Pons (tissue), 1 donor: ENCODE measurements at places on chromosomes 7 and 10.

DNA sequence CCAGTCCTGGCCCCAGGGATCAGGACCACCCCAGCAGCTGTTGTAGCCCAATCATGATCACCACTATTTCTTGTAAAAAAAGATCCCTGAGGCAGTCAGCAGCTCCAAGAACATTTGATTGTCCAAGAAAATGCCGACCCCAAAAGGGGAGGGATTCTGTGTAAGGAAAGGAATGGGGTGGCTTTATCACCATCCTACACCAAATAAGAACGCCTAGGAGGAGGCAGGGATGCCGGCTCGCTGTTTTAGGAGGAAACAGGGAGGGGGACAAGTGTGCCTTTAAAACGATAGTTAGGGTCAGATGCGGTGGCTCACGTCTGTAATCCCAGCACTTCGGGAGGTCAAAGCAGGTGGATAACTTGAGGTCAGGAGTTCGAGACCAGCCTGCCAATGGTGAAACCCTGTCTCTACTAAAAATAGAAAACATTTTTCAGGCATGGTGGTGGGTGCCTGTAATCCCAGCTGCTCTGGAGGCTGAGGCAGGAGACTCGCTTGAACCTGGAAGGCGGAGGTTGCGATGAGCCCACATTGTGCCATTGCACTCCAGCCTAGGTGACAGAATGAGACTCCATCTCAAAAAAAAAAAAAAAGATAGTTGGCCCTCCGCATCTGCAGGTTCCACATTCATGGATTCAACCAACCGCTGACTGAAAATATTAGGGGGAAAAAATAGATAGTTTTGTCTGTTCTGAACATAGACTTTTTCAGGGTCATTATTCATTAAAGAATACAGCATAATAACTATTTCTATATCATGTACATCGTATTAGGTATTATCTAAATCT, 63.6 kb downstream of the PDIA4 start:
- peak; percentile 7 for DNase-seq

DNA sequence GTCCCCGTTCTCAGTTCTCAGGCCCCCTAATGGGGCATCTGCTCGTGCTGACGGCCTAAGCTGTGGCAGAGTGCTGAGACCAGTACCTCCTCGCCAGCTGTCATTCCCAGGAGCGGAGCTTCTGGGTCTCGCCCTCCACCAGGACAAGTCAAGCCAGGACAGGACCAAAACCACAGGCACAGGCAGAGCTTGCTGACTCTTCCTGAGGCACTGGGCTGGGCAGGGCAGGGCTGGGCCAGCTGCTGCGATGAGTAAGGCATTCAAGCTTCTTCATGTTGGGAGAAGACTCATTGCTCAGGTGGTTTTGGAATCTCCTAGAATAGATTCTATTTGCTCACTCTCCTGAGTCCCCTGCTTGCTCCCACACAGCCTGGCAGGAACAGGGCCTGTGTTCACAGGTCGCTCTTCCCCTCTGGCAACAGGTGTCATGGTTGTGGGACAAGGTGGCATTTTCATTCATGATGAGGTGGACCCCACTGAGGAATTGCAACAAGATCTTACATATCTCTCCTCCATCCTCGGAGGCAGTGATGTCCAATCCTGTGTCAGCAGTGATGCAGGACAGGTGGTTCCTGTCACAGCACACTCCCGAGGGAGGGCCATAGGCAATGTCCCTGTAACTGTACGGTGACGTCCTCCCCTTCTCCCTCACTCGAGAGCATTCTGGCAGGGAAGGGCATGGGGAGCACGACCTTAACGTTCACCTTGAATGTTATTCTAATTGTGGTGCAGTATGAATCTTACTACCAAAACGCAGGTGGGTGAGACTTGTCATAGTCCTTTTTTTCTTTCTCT, 17.0 kb upstream of the SH3PXD2A start:
- no peak for DNase-seq

DNA sequence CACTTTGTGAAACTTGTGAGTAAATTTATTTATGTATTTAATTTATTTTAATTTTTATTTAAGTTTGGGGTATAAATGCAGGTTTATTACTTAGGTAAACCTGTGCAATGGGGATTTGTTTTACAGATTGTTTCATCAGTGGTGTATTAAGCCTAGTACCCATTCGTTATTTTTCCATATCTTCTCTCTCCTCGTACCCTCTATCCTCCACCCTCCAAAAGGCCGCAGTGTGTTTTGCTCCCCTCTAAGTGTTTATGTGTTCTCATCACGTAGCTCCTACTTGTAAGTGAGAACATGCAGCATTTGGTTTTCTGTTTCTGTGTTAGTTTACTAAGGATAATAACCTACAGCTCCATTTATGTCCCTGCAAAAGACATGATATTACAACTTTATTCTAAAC, 145.4 kb upstream of the SMIM30 start:
- DNase-seq: no peak

DNA sequence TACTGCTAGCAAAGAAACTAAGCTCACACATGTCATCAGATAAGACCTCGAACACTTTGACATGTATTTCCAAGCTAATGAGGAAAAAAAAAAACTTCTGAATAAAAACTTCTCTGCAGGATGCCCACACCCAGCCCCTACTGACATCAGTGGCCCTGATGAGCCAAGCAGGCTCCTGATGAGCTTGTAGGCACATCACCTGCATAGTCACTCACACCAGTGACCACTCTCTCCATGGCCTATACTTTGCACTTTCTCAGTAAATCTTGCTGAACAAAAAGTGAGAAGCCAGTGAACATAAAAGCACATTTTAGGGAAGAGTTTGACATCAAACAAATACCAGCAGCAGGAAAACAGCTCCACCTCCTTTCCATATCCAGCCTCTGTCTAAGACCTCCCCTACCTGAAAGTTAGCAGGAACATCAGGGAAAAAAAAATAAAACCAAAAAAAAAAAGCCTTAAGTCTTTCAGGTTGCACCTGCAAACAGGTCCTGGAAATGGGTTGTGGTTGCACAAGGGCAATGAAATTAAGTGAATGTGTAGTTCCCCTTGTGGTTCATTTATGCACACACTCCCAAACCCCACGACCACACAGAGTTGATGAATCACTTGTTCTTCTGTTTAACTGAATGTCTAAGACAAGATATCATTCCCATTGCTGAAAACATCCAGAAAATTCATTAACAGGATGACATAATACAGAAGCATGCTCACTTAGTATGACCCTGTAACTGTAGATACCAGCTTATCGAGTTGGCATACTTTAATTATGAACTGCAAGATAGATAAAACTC, 205.2 kb upstream of the PDE1C start:
- no peak for DNase-seq

GRCh38 chr7:17155529-17155928, 142.9 kb upstream of the AHR start:
- DNase-seq: no peak

DNA sequence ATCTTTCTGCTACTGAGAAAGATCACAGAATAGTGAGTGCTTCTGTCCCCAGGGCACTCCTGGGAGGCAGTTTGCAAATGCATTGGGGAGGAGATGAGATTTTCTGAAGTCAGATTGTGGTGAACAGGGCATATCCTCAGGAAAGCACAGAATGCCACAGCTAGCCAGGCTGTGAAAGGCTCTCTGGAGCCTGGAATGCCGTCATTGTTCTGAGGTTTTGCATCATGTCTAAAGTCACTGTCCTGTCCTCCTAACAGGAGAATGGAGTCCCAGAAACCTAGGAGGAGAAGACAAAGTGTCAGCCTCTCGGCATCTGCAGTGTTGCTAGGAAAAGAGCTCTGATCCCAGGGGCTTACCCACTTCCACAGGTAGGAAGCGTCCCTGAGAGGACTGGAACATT, 69.2 kb upstream of the IGFBP3 start:
- DNase-seq: no peak

GRCh38 chr7:20684581-20684980, 69.1 kb downstream of the ABCB5 start:
- no peak for DNase-seq

DNA sequence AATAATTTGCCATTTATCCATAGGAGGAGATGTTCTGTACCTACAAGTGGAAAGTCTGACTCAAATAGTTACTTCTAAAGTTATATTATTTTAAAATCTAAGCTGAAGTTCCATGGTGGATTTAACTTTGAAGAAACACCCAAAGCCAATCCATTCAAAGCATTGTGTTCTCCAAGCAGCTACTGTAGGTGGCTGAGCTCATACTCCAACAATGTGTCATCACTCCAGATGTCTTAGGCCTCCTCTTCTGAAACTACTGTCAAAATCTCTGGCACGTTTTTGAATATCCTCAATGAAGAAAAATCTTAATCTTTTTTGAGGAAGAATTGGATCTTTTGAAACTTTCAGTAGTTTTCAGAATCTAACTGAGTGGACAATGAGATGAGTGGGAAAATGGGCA, 169.1 kb downstream of the PTEN start:
- DNase-seq: no peak

DNA sequence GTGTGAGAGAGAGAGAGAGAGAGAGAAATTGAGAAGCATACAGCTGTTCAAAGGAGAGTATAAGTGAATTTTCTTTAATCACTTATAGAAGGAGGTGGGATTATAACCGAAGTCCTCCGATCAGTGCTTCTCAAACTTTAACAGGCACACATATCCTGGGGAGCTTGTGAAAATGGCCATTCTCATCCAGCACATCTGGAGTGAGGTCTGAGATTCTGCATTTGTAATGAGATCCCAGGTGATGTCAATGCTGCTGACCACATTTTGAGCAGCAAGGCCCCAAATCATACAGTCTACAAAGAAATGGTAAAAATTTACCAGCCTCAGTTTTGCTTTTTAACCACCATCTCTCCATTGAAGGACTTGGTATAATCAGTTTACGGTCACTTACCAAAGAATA, 219.0 kb downstream of the PTEN start:
- DNase-seq: no peak

GRCh38 chr7:1815051-1815481, 145.0 kb downstream of the ELFN1 start:
- no peak for DNase-seq

GRCh38 chr10:5560142-5560816, 35.5 kb downstream of the CALML3 start:
- DNase-seq: no peak

- no peak for DNase-seq
Observed at GRCh38 chr10:118930614-118931013, 98.9 kb upstream of the NANOS1 start.

DNA sequence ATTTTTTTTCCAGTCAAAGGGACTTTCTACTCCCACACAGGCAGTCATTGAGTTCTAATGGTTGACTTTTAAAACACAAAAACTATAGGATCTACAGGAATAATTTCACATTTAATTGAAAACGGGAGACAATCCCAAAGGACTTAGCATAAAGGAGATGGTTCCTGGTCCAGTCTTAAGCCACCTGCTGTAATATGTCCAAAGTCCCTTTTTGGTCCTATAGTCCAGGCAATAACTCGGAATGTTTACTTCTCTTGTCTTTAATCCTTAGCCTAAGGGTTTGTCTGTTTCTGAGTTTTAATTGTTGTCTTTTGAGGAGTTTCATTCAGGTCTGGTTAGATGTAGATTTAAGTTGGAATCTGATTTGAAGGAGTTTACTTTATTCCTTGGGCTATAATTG, 184.9 kb downstream of the BAMBI start:
- DNase-seq: no peak

DNA sequence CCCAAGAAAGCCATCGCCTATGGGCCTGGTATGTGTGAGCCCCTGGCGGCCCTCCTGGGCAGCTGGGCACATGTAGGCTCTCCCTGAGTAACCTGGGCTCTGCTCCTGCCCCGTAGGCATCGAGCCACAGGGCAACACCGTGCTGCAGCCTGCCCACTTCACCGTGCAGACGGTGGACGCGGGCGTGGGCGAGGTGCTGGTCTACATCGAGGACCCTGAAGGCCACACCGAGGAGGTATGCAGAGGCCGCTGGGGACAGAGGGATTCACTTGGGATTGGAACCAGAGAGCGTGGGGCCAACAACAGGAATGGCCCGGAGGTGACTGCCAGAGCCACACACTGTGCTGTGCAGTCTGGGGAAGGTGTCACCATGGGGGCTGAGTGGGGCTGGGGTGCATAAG, 7.3 kb downstream of the FLNC start:
- DNase-seq: no peak
